SK-N-DZ (cell line): ENCODE measurements at places on chromosomes 16 and 17.

DNA sequence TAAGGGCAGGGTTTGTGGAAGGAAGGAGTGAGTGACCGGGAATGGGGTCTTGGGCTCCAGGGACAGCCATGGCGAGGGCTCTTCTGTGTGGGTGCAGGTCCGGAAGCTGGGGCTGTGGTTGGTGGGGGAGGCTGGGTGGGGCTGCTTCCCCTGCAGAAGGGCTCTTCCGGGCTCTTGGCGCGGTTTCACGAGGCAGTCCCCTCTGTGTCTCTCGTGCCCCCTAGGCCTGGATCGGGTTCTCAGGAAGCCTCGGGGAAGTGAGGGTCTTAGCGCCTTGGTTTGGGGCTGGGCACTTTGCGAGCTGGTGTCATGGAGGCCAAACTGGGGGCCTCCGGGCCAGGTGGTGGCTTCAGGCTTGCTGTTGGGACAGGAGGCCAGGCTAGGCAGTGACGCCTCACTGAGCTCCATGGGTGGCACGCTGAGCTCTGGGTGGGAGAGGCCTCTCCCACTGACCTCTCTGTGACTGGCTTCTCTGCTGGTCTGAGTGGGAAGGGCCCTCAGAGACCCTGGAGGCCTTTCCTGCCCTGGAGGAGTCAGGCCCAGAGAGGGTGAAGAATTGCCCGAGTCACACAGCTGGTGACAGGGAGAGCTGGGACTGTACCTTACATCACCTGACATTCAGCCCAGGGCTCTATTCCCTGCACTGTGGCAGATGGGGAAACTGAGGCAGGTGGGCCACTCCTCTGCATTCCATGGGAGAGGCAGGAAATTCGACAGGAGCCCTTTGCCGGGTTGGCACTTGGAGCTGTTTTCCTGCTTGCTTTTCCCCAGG, 8.2 kb downstream of the ADCY7 start:
- DNase-seq: no peak

GRCh38 chr17:290121-290521, 62.5 kb downstream of the RPH3AL start:
- no peak for DNase-seq

DNA sequence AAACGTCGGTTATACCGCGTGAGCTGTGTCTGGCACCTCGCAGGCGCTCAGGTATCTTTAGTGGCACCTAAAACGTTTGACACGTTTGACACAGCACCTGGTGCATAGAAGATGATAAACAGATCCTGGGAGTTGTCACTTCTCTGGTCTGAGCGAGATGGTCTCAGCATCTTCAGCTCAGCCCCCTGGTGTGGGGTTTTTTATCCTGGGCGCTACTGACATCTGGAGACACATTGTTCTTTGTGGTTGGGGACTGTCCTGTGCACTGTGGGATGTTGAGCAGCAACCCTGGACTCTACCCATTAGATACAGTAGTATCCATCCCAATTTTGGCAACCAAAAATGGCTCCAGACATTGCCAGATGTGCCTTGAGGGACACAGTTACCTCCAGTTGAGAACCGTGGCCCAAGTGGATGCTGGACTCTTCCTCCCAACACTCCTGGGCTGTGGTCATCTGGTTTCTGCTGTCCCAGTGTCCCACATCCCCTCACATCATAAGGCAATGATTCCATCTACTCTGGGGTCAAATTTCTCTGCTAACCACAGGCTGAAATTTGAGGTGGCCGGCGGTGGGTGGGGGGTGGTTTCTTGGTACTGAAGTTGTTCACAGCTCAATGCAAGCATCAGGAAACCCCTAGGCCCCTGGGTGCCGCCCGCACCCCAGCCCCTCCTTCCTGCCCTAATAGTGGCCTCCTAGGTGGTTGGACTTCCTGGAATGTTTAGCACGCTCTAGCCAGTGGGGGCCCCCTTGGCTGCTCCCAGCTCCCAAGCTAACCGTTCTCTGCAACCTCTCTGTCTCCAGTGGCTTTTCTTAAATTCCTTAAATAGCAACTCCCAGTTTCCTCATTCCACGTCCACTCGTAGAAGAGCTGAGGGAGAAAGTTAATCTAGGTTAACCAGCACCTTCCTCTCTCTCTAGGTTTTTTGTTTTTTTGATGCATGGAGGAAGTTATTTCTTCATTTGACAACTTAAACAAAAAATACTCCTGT, 124.8 kb downstream of the ABCC1 start:
- DNase-seq: no peak

DNA sequence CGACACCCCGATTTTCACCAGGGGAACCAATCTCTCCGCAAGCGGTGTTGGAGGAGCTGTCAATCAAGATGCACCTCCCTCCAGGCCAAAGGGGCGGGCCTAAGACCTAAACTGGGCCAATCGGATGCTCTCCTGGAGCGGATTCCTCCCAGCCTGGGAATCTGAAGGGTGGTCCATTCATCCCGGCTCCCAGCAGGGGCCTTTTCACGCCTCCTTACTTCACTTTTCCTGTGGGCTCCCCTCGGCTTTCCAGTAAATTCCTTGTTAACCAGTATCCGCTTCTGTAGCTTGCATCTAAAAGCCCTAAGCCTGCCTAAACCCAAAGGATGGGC, 17.1 kb downstream of the C16orf74 start:
- DNase-seq: peak; percentile 70

GRCh38 chr16:10870808-10871156, 6.2 kb upstream of the CIITA start:
- DNase-seq: no peak

DNA sequence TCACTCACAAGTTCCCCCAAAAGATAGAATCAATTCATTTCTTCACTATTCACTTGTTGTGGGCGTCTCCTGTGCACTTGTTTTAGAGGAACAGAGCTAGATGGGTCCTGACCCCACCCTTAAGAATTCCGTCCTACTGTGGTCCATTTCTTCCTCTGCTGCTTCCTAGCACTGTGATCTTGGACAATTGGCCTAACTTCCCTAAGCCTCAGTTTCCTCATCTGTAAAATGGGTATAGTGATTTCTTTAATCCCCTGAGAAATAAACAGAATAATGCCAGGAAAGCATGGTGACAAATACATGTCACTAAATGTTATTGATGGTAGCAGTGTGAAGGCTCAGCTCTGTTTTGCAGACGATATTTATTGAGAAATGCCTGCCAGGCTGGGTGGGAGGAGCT, 9.9 kb downstream of the BMERB1 start:
- DNase-seq: no peak

GRCh38 chr17:28290703-28291102, 28.3 kb upstream of the TMEM97 start:
- DNase-seq: no peak

DNA sequence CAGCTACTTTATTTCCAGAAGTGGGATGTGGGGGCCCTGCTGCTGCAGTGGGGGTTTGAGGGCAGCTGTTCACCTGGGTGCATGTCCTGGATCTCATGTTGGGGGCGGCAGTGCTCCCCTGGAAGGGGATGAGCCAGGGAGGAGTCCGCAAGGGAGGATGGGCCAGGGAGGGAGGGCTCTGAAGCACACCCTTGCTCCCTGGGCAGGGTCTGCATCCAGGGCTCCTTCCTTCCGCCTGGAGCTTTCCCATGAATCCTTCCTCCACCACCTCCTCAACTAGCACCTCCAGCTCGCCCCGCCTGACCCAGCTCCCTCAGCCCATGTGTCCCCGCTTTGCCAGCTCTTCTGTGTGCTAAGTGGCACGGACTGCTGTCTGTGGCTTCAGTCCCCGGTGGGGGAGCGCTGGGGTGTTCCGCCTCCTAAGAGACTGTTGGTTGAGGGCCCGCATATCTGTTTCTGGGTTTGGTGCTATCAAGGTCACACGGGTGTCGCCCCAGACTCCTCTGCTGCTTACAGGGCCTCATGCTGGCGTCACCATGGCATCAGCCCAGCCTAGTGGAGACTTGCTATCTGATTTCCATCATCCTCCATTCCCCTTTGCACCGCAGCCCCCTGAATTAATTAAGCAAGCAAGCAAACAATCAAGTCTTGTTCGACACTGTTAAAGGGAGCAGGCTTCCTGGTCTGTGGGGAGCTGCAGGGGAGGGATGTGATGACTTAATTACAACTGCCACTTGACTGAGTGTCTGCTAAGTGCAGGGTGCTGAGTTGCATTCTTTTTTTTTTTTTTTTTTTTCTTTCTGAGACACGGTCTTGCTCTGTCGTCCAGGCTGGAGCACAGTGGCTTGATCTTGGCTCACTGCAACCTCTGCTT, 71.8 kb downstream of the PRKCA start:
- peak; percentile 92 for DNase-seq

DNA sequence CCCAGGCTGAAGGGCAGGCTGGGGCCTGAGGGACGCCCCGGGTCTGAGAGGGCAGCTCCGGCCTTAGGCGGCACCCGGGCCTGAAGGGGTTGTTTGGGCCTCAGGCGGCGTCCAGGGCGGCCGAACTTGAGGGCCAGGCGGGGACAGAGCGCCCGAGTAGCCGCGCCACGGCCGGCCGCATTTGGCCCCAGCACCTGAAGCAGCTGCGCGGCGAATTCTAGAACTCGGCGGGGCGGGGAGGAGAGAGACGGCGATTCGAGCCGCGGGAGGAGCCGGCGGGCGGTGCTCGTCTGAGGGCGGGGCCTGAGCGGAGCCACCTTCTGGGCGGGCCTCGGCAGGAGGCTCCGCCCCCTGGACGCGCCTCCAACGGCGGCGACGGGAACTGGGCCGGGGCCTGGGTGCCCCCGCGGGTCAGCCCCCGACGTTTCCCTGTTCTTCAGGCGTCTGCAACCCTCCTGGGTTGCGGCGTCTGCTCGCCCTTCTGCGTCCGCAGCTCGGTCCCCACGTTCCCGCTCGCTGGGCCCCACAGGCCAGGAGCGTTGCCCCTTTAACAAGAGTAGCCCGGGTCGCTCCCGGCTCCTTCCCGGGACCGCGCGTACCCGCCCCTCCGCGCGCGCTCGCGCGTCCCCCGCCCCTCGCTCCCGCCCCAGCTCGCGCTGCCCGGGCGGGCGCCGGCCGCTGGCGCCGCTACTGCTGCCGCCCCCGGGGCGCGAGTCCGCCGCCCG, at the start of the genes INCA1 and KIF1C:
TSS of gene INCA1 (minus strand) at position 221 of the 725 bp plus-strand sequence. CDS start 3,085 bp downstream, outside the sequence.
TSS of gene KIF1C (plus strand) at position 649 of the 725 bp plus-strand sequence. CDS start 2,297 bp downstream, outside the sequence.
- DNase-seq: peak; percentile 91

DNA sequence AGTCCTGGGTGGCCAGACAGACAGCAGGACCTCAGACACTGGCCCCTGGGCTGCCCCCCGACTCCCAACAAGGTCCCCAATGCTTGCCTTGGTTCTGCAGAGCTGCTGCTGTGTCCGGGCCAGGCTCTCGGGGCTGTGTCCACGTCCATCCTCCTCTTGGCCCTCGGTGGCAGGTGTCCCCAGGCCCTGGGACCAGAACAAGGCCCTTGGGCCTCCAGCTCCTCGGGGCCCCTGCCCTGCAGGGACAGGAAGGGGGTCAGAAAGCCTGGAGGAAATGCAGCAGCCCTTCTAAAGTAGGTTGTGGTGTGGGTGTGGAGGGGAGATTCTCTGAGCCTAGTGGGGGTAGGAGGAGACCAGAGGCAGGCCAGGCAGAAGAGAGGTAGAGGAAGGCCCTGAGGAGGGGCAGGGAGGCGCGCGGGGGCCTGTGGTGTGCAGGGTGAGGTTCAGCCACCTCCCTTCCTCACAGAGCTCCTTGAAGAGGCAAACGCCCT, 2.5 kb upstream of the AXIN1 start:
- DNase-seq: no peak

- DNase-seq: peak; percentile 30
Measured at GRCh38 chr17:69430488-69430887, 16.0 kb downstream of the MAP2K6 start.

GRCh38 chr17:82225368-82226029, 3.3 kb upstream of the SLC16A3 start:
- DNase-seq: no peak

DNA sequence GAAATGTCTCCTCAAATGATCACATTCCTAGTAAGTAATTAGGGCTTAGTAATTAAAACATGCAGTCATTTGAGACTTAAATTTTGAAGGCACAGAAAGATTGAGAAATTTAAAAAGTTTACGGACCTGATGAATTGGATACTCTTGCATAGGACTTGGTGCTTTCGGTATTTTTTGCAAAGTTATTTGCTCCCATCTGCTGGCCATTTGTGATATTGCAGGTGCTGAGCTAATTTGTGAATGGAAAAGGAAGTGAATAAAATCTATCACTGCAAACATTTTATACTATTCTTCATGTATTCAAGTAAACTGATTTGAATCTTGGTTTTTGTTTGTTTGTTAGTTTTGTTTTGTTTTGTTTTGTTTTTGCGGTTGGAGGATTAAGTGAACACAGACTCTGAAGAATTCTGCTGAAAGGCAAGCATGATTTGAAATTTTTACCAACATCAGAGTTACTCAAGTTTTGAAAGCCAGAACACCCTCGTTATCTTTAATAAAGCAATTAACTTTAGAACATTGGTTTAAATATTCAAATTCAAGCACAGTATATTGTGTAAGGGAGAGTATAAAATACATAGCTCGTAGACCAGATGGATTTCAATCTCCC, 689.5 kb upstream of the RBFOX1 start:
- peak; percentile 68 for DNase-seq

GRCh38 chr16:67843343-67843765, 1.2 kb downstream of the THAP11 start:
- no peak for DNase-seq

GRCh38 chr16:30535106-30535776, 583 bp upstream of the ZNF747 start:
- DNase-seq: no peak

DNA sequence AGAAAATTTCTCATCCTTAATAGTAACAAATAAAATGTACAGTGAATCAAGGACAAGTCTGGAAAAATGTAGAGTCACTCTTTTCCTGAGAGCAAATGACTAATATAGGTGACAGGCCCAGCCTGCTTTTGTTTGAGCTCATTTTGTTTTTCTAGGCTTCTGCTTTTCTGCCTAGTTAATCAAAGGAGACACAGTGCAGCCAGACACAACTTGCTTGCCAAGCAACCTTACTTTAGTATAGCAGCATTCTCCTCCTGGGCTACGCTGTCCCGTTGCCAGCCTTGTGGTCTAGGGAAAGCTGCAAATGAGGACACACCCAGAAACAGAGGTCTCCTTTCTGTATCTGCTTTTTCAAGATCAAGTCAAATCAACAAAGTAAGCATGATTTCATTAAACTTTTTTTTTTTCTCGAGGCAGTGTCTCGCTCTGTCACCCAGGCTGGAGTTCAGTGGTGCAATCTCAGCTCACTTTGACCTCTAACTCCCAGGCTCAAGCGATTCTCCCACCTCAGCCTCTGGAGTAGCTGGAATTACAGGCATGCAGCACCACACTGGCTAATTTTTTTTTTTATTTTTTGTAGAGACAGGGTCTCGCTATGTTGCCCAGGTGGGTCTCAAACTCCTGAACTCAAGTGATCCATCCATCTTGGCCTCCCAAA, 17.2 kb downstream of the GINS3 start:
- DNase-seq: peak; percentile 65

GRCh38 chr17:76371656-76372628, 12.5 kb upstream of the SPHK1 start:
- no peak for DNase-seq

- DNase-seq: no peak
Measured at GRCh38 chr16:88618182-88618955, 20.0 kb upstream of the IL17C start.

GRCh38 chr16:51419768-51420167, 268.7 kb upstream of the SALL1 start:
- DNase-seq: no peak
